ENCODE measurements at places on chromosomes 5 and 9.

GRCh38 chr5:74052441-74053221 is 426.6 kb downstream of the ARHGEF28 start:
- DNase-seq: no peak

GRCh38 chr5:115377468-115378217 is 81.2 kb upstream of the CCDC112 start:
- no peak for DNase-seq

DNA sequence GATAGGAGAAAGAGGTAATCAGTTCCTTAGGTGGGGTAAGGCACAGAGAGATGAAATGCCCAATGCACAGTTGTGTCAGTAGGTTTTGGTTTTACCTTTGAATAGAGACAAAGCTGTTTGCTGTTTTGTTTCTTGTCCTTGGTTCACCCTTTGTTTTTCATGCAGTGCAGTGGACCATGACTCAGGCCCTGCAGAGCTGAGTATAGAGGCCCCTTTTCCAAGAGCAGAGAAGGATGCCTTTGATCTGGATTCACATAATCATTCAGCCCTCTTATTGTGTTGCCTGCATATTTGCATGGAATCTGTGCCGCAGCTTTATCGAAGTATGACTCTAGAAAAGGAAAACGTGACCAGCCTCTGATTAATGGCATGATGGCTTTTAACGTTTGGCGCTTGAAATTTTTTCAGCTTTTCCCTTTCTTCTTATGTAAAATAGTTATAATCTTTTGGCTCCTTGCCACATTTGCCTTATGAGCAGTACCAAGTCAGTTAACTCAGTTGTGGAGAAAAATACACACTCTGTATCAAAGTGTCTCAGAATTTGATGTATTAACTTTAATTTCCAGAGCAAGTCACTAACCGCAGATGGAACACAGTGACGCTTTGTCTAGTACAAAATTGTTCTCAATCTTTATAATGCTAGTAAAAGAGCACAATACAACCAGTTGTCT is 197.6 kb downstream of the KDM4C start:
- peak; percentile 42 for DNase-seq

- no peak for DNase-seq
Observed at GRCh38 chr9:101226803-101227202, 158.0 kb downstream of the BAAT start.

GRCh38 chr5:179475208-179475751 is 75.1 kb upstream of the RUFY1 start:
- no peak for DNase-seq

DNA sequence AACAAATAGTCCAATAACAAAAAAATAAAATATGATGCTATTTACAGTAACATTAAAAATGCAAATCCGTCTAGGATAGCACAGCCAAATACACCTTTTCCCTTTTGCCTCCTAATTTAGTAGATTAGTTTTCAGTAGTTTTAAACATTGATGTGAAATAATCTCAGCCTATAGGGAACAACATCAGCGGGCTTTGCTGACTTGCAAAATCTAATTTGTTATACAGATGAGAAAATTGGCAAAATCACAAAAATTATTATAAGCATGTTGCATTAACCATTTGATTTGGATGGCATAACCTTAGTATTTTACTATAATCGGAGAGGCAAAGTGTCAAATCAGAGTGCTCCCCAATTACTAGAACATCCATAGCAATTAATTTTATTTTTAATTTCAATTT is 563.5 kb downstream of the CDH18 start:
- no peak for DNase-seq
